ENCODE measurements at places on chromosomes 12 and 14.

DNA sequence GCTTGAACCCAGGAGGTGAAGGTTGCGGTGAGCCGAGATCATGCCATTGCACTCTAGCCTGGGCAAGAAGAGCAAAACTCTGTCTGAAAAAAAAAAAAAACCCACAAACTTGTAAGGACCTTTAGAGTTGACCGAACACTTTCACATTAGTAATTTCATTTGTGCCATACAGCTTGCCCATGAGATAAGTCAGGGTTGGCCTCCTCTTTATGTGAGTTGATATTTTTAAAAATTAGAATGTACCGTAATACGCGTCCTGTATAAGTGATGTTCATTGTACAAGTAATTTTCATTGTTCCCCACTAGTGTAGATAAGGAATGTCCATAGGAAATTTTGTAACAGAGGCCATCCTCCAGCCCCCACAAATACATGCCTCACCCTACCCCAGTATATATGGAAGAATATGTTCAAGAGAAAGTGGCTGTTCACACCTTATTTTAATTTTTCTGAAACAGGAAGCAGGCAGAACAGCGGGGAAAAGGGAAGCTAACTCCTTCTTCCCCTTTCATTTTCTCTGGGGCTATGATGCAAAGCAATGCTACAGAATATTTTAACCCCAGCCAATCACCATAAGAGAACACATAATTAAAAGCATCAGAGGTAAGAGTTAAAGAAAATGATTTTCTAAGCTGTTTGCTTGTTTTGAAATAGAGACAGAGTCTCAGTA, 31.9 kb upstream of the HIF1A start:
- no peak for DNase-seq

DNA sequence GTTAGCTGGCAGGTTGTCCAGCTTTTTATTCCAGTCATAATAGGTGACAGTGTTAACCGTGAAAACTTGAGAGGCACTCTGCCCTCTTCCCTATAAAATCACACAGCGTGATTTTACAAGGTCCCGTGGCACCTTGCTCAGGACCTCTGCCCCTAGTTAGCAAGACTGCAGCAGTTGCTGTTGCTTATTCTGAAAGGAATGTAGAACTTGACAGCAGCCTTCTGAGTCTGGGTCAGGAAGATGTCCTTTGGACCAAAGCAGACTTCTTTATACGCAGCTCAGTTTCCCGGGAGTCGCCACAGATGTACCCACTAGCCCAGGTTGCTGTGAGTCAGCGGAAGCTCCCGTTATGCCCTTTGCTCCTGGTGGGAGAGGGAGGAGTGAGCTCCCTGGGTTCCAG, 13.2 kb downstream of the PRKAB1 start:
- DNase-seq = no peak

DNA sequence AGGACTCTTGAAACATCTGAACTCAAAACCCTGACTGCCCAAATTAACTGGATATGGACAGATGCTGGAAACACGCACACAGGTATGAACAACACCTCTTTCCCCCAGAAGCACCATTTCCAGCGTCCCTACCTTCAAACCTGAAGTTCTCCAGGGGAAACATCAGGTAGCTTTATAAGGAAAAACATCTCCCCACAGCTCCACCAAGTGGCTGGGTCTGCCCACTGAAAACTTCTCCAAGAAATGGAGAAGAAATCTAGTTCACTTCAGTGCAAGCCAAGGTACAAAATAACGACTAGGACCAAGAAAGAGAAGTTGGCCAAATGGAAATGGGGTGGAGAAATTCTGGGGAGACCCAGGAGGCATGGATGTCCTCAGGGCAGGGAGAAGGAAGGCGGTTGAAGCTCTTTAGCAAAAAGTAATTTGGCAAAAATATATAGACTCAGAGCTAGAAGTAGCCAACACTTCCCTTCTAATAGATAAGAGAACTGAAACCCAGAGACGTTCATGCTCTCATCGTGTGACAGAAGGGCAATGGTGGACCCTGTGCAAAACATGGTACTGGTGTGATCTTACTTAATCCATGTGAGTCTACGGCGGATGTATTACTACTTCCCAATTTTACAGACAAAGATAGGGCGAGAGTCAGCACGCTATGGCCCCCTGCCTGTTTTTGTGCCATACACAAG, 10.5 kb upstream of the NUAK1 start:
- DNase-seq = no peak

DNA sequence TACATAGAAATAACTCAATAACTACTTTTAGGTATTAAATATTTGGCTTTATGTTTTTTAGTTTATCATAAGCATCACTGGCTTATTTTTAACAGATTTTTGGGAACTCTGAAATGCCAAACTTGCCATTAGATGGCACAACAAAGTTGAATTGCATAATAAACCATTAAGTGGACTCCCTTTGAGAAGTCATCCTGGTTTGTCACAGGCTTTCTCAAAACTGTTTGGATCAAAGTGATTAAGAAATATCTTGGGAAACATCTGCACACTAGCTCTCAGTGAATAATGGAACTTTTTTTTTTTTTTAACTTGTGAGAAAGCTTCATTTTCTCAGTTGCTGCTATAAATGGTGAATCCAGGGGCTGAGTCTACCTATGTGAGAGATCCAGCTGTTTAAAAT, 4.3 kb downstream of the SLC16A7 start:
- no peak for DNase-seq

DNA sequence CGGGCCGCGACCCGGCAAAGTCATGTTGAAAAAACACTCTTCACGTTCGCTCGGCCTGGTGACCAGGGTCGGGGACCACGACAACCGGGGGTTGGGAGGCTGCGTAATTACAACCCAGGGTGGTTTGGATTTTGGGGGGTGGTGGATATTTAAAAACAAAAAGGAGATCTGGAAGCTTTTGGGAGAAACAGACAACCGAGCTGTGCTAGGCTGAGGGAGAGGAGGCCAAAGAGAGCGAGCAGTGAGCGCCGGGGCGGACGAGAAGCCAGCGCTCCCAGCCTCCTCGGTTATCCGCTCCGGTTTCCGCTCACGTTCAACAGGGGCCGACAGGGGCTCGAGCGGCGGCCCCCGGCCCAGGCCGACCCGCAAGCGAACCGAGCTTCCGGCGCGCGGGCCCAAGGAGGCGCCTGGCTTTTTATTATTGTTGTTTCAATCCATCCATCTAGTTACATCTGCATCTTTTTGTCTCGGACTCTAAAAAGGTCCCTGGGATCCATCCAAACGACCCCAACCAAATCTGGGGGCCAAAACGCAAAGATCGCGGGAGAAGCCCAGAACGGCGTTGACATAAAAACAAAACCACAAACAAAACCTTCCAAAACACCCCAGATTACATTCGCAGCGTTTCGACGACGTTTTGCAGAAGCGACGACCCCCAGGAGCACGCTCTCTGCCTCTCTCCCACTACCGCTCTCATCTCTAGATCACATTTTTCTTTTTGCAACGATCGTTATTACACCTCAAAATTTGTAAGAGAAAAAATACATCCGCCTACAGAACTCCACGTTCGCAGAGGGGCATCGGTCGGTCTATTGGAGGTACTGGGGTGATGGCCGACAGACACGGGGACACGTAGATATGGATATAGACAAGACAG, 771 bp downstream of the OTX2 start:
- DNase-seq = no peak

DNA sequence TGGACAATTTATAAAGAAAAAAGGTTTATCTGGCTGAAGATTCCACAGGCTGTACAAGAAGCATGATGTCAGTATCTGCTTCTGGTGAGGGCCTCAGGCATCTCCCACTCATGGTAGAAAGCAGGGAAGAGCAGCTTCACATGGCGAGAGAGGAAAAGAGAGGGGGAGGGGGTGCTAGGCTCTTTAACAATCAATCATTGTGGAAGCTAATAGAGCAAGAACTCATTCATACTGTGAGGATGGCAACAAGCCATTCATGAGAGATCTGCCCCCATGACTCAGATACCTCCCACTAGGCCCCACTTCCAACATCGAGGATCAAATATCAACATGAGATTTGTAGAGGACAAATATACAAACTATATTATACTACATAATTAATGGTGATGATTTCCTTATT, 361.9 kb upstream of the FAR2 start:
- no peak for DNase-seq

DNA sequence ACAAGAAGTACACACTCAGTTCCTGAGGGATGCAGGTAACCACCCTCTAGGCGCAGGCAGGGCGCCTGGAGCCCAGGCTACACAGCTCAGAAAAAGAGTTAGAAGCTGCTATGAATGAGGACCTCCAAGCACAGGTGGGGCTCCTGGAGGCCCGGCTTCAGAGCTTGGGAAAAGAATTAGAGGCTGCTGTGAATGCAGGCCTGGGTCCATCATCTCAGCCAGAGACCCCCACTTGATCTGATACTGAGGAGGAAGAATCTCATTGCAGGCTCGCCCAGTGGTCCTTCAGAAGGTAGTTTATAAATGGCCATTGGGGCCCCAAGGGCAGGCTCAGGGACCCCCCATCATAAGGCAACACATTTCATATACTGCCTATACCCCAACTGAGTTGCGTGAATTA, 556.4 kb downstream of the SLC6A15 start:
- DNase-seq = no peak

- no peak for DNase-seq
Observed at GRCh38 chr14:26577711-26578110, 20.1 kb downstream of the NOVA1 start.

DNA sequence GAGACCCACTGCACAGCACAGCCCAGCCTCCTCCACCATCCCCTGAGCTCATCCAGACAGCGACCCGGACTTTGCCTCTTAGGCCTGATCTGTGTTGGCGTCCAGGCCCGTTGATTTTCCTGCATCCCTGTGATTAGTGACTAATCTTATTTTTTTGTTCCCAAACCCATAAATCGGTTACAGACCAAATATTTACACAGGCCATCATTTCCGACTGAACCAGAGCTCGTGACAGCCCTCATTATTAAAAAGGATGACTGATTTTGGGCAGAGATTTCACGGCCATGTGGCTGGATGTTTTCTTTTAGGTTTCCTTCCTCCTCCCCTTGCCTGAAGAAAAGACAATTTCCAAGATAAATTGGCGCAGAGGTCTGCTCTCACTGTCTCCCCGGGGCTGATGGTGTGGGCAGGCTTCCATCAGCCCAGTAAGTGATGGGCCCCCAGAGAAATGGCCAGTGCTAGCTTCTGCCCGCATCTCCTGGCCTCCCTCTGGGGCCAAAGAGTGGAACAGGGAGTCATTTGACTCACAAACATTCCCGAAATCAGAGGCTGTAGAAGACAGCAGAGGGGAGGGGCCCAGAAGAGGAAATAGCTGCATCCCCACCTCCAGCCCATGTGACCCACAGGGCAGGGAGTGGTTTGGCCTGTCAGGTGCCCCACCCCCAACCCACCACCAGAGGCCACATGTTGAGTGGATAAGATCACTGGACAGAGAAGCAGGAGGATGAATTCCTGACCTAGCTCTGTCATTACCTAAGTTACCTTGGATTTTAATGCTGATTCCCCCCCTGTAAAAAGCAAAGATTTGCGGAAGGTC, 283.5 kb downstream of the KSR2 start:
- no peak for DNase-seq

DNA sequence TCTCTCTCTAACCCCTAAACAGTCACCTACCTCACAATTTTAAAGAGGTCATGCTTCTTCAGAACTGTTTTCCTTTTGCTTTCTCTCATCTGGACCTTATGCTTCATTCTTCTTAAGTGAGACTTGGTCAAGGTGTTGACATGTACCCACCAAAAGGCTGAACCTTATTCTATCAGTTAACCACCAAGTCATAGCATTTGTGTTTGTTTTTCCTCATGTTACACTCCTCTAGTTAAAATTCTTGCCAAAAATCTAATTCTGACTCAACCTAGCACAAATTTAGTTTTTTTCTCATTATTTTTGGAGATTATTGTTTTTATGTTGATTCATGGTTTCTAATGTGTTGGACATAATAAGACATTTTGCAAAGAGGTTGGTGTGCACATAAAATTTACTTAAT, 578.6 kb downstream of the SLC16A7 start:
- no peak for DNase-seq

DNA sequence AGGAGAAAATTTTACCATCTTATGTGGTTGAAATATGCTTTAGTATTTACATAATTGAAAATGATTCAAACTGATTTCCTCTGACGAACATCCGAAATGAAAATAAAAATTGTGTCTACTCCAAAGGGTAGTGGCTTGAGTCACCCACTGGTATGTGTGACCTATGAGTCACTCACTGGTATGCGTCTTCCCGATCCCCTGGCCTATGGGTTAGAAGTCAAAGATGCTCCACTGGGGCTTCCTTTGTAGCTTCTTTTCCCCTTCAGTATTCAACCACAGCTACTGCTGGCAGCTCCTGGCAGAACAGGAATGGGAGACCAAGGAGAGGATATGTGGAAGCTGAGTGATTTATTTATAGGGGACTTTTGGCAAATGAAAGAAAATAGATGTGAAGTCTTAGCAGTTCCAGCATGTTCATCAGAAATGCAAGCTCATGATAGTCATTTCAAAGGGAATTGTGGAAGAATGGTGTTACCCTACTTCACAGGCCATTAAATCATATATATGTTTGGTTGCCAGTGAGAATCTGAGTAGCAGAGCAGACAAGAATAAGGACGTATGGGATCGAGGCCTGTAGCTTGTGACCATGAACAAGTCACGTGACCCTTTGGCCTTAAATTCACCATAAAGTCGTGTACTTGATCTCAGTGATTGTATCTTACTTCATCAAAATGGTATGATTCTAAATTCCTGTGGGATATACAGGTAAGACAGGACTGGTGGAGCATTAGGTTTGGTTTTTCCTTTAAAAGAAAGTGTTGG, 108.3 kb downstream of the CRADD start:
- DNase-seq = no peak

GRCh38 chr12:29223956-29224543, 75.0 kb downstream of the FAR2 start:
- DNase-seq = no peak

- DNase-seq = no peak
Observed at GRCh38 chr12:43586646-43587245, 34.7 kb upstream of the ADAMTS20 start.

GRCh38 chr12:66119870-66120241, 10.7 kb downstream of the LLPH start:
- DNase-seq = no peak

Measured in cortex of kidney (tissue), 1 donor.